Natural killer cell (primary cell): ENCODE measurements at places on chromosomes 2 and 18. TPM values are rescaled to one million over a fixed set of nuclear protein-coding genes. Genes with fewer than 3 reads are reported as not detected.

Gene CCBE1
- total RNA-seq: not detected

Gene CD207
- total RNA-seq: not detected

DNA sequence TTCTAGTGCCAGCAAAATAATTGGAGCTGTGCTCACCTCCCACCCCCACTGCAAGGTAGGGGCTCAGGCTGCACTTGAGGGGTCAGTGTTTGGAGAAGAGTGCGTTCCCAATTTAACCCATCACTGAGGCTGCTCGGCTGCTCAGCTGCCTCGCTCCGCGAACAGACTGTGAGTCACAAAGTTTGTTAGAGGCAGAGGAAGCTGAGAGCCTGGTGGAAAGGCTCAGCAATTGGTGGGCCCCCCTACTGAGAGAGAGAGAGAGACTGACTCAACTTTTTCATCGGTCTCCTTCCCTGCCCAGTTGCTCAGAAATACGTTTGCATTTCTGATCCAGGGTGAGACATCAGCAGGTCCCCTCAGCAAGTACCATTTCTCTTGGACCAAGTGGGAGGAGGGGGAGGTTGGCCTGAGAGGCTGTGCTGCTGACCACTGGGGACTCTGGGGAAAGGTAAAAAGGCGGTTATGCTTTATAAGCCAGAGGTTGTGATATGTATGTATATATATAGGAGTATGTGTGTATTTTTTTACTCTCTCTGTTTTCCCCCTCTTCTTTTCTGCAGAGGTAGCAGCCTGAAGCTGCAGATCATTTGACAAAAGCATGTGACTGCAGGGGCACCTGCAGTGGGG is 1.5 kb downstream of the EFR3B start:
- no peak overlapping the region for H3K27ac ChIP-seq
- no peak overlapping the region for H3K4me3 ChIP-seq
- no peaks in the 10 kb centered on the region for H3K36me3 ChIP-seq

GRCh38 chr18:74506448-74507084 is 10.4 kb downstream of the CNDP2 start:
- no peak for DNase-seq
- peaks cover 78% of the 10 kb centered on the region for H3K36me3 ChIP-seq
- H3K4me3 ChIP-seq: no peak overlapping the region

DNA sequence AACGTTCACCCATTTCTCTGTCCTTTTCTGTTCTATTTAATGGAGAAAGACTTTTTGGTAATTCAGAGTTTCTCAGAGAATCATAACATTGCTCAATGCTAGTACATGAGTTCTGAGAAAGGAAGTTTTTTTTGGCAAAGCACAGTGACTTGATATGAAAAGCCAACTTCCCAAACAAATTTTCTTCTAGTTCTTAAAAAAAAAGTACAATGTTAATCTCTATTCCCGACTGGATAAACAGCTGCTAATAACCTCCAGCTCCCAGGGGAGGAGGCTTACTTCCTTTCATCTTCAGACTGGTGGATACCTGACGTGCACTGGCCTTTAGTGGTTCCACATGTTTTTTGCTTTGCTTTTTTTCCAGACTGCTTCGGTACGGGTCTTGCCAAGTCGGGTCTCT is 284.6 kb upstream of the CCDC68 start:
- H3K27ac ChIP-seq: no peak overlapping the region
- DNase-seq: no peak
- no peaks in the 10 kb centered on the region for H3K27me3 ChIP-seq
- no peaks in the 10 kb centered on the region for H3K4me1 ChIP-seq
- no peak overlapping the region for H3K4me3 ChIP-seq

DNA sequence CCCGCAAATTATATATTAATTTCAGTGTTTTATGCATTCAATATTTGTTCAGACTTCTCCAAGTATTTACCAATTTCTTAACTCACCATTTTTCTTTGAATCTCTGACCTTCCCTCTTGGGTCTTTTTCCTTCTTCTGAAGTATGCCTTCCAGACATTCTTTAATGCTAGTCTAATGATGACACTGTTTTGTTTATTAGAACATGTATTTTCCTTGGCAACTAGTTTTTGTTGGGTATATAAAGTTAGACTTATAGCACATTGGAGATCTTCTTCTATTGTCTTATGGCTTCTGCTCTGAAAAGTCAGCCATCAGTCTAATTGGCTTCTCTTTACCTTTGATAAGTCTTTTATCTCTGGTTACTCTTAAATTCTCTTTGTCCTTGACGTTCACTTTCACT is 423.2 kb upstream of the NRP2 start:
- no peak overlapping the region for H3K4me3 ChIP-seq

DNA sequence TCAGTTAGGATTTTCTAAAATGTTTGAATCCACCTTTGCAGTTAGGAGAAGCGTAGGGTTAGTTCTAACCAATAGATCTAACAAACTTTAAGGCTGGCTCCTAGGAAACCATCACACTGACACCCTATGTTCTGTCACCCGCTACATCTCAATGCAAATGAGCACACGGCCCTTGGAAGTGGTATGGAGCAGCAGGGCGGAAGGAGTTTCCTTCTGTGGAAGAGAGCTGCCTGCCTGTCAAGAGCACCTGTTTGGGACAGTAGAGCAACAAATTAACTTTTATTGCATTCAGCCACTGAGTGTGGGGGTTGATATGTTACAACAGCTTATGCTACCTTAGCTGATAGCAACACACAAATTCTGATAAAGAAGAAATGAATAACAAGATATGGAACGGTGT is 306.9 kb upstream of the RAB6C start:
- H3K27me3 ChIP-seq: no peaks in the 10 kb centered on the region
- H3K4me3 ChIP-seq: no peak overlapping the region
- no peak overlapping the region for H3K27ac ChIP-seq
- no peaks in the 10 kb centered on the region for H3K4me1 ChIP-seq

GRCh38 chr2:110677530-110678456 is at the start of gene BUB1:
BUB1 (minus strand) TSS chr2:110678063; CDS start chr2:110677995, 68 bp downstream.
- H3K27ac ChIP-seq: peak within 1 kb of the TSS; percentile 67
- H3K4me3 ChIP-seq: peak within 1 kb of the TSS; percentile 71
- DNase-seq: peak; percentile 94
- peaks cover 25% of the 10 kb centered on the region for H3K4me1 ChIP-seq
- H3K27me3 ChIP-seq: no peaks in the 10 kb centered on the region
- H3K36me3 ChIP-seq: no peaks in the 10 kb centered on the region

DNA sequence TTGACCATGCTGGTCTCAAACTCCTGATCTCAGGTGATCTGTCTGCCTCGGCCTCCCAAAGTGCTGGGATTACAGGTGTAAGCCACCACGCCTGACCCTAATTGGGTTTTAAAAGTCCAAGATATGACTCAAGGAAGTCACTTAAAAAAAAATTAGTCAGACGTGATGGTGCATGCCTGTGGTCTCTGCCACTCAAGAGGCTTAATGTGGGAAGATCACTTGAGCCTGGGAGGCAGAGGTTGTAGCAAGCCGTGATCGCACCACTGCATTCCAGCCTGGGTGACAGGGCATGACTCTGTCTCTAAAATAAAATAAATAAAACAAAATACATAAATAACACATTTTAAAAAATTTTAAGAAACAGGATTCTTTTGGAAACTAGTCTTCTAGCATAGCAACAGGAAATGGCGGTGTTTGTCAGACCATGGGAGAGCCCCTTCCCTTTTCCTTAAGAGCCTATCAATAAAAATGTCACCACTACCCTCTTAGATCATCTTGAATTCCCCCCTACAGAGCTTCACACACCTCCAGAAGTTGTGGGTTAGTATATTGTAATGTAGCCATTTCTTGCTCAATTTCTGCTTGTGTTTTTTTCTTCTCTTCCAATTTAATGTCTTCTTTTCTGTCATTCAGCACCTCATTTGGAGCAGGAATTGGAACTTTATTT is 20.1 kb downstream of the SFT2D3 start:
- no peak overlapping the region for H3K27ac ChIP-seq
- H3K36me3 ChIP-seq: peaks cover 63% of the 10 kb centered on the region
- no peak overlapping the region for H3K4me3 ChIP-seq

GRCh38 chr2:197168705-197169104 is 141.9 kb downstream of the ANKRD44 start:
- H3K27ac ChIP-seq: no peak overlapping the region
- H3K27me3 ChIP-seq: no peaks in the 10 kb centered on the region
- no peak overlapping the region for H3K4me3 ChIP-seq

- H3K4me3 ChIP-seq: no peak overlapping the region
- H3K27me3 ChIP-seq: no peaks in the 10 kb centered on the region
- no peaks in the 10 kb centered on the region for H3K4me1 ChIP-seq
- no peak for DNase-seq
- H3K36me3 ChIP-seq: no peaks in the 10 kb centered on the region
These were observed 73.6 kb downstream of the CYBRD1 start for GRCh38 chr2:171595896-171596295.
